ENCODE measurements at places on chromosomes 11 and 22. TPM values are rescaled to one million over a fixed set of nuclear protein-coding genes. Genes with fewer than 3 reads are reported as not detected.

Gene SYT12
- total RNA-seq = not detected

Gene PKDREJ
- total RNA-seq = not detected

GRCh38 chr11:62256281-62256680 lies 13.7 kb upstream of the SCGB2A2 start:
- DNase-seq = no peak
- no peak overlapping the region for H3K27ac ChIP-seq
- H3K4me1 ChIP-seq = no peaks in the 10 kb centered on the region
- H3K36me3 ChIP-seq = no peaks in the 10 kb centered on the region
- no peaks in the 10 kb centered on the region for H3K27me3 ChIP-seq

- no peaks in the 10 kb centered on the region for H3K27me3 ChIP-seq
- no peak overlapping the region for H3K27ac ChIP-seq
- H3K36me3 ChIP-seq = no peaks in the 10 kb centered on the region
Observed at GRCh38 chr22:47289336-47289985, 527.0 kb downstream of the TBC1D22A start.

Gene C11orf16
- total RNA-seq = not detected

Gene GALNT18
- not detected for total RNA-seq

DNA sequence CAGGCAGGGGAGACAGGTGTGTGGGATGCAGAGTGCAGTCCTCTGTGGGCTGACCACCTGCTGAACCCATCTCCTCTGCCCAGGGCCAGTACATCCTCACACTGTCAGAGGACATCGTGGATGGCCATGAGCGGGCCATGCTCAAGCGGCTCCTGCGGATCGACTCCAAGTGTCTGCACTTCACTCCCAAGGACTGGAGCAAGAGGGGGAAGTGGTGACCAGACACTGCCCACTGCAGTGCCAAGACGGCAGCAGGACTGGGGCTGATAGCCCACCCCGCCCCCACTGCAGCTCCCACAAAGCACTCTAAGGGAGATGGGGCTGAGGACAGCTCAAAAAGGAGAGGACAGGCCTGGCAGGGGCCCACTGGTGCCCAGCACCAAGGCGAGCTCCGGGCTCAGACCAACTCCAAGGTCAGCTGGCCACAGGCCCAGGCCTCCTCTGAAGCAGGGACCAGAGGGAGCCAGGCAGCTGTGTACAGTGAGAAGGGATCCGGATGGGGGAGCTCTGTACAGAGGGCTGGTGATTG lies 1.6 kb downstream of the RNASEH2C start:
- DNase-seq = no peak
- H3K4me3 ChIP-seq = peak overlapping the region; percentile 93
- no peaks in the 10 kb centered on the region for H3K27me3 ChIP-seq
- peaks cover 10% of the 10 kb centered on the region for H3K36me3 ChIP-seq

Gene BIRC3
- total RNA-seq = 0.52 TPM

GRCh38 chr11:119975561-119976152 lies 162.3 kb downstream of the TRIM29 start:
- no peaks in the 10 kb centered on the region for H3K36me3 ChIP-seq
- DNase-seq = no peak
- H3K27ac ChIP-seq = no peak overlapping the region
- no peak overlapping the region for H3K4me3 ChIP-seq

GRCh38 chr11:102010776-102011494 lies 36.3 kb upstream of the CFAP300 start:
- no peaks in the 10 kb centered on the region for H3K36me3 ChIP-seq
- no peak overlapping the region for H3K27ac ChIP-seq
- no peak overlapping the region for H3K4me3 ChIP-seq
- DNase-seq = no peak
- no peaks in the 10 kb centered on the region for H3K27me3 ChIP-seq

Gene SLC22A12
- total RNA-seq = not detected

GRCh38 chr11:15602785-15603567 lies 488.3 kb downstream of the INSC start:
- H3K4me3 ChIP-seq = no peak overlapping the region
- no peak for DNase-seq
- no peaks in the 10 kb centered on the region for H3K4me1 ChIP-seq
- H3K36me3 ChIP-seq = no peaks in the 10 kb centered on the region
- no peaks in the 10 kb centered on the region for H3K27me3 ChIP-seq
- no peak overlapping the region for H3K27ac ChIP-seq

DNA sequence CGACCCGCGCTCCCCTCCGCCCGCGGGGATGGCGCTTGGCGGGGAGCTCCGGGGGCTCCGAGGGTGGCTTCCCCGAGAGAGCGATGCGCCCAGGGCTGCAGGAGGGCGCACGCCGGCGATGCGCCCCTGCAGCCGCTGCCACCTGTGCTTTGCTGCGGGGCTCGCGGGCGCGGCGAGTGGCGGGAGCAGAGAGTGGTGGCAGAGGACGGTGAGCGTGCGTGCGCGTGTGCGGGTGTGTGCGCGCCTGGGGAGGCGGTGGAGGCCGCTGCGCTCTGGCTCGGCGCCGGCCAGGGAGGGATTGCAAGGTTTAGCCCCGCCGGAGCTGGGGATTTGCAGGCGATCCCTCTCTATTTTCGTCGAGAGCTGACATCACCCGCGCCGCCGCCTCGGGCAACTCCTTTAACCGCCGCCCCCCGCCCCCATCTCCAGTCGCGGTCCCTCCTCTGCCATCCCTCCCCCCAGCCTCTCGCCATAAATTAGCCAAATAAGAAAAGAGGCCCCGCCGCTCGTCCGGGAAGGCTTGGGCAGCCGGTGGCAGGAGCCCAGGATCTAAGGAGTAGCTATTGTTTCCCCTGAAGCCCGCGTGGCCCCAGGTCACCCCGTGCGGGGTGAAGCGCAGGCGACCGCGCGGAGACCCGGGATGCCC lies at the start of gene SLC1A2:
SLC1A2 (minus strand) TSS at position 375 of the 646 bp plus-strand sequence. CDS start 592 bp downstream, outside the sequence.
- H3K27me3 ChIP-seq = no peaks in the 10 kb centered on the region
- no peaks in the 10 kb centered on the region for H3K4me1 ChIP-seq
- no peak for DNase-seq
- H3K27ac ChIP-seq = no peak within 1 kb of the TSS
- no peaks in the 10 kb centered on the region for H3K36me3 ChIP-seq
- no peak within 1 kb of the TSS for H3K4me3 ChIP-seq

Gene TPBGL
- not detected for total RNA-seq

Gene MS4A6E
- total RNA-seq = not detected

Gene B3GAT3
- total RNA-seq = 43.5 TPM

GRCh38 chr22:22035771-22036314 lies 53.3 kb upstream of the TOP3B start:
- H3K27me3 ChIP-seq = no peaks in the 10 kb centered on the region
- DNase-seq = no peak
- H3K4me3 ChIP-seq = no peak overlapping the region
- no peaks in the 10 kb centered on the region for H3K36me3 ChIP-seq
- peak overlapping the region; percentile 97 for H3K27ac ChIP-seq

DNA sequence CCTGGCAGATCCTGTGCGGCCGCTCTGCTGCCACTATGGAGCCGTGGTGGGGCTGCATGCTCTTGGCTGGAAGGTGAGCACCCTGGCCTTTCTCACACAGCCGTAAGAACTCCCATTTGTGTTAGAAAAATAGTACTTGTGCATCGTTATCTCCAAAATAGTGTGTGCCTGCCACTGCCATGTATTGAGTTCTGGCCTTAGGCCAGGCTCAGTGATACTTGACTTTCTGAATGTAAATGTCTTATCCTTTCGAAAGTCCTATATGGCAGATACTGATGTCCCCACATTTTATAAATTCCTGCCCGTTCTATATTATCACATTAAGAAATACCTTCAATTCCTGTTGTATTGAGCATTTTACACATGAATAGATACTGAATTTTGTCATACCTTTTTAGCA lies 4.4 kb upstream of the TMEM179B start:
- no peaks in the 10 kb centered on the region for H3K27me3 ChIP-seq
- 0 out of 2 replicates have a peak, but pooled peaks cover 4% of the 10 kb centered on the region for H3K36me3 ChIP-seq
- no peak overlapping the region for H3K4me3 ChIP-seq

GRCh38 chr11:43996318-43996717 lies 51.5 kb upstream of the ACCSL start:
- H3K27ac ChIP-seq = no peak overlapping the region
- no peak overlapping the region for H3K4me3 ChIP-seq
- DNase-seq = no peak
- no peaks in the 10 kb centered on the region for H3K27me3 ChIP-seq
- no peaks in the 10 kb centered on the region for H3K36me3 ChIP-seq

DNA sequence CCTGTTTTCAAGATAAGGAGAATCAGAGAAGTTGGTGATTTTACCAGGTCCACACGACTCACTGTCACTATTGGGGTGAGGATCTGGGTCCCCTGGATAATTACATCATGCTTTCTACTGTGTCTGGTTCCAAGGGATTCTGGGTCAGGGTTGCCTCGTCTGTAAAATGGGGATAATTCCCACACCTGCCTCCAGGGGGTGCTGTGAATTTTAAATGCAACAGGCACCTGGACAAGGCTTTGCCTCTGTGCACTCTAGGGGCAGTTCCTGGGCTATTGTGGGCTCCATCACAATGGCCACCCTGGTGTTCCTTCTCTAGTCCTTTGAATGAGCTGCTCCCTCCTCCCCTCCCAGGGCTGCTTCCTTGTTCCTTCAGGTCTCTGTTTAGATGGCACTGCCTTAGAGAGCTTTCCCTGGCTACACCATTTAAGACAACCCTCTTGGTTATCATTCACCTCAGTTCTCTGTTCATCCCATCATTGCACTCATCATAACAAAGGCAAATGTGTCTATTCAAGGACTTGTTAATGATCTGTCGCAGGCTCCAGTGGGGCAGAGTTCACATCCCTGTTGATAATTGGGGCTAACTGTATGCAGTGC lies 178.6 kb downstream of the MIAT start:
- no peaks in the 10 kb centered on the region for H3K4me1 ChIP-seq
- no peak overlapping the region for H3K4me3 ChIP-seq
- H3K27me3 ChIP-seq = no peaks in the 10 kb centered on the region
- no peak overlapping the region for H3K27ac ChIP-seq
- H3K36me3 ChIP-seq = no peaks in the 10 kb centered on the region
- peak; percentile 84 for DNase-seq

GRCh38 chr11:77821349-77821851 lies 456 bp downstream of the AAMDC start:
- no peak for DNase-seq
- 0 out of 2 replicates have a peak, but pooled peaks cover 3% of the 10 kb centered on the region for H3K36me3 ChIP-seq
- H3K27ac ChIP-seq = no peak overlapping the region
- H3K4me1 ChIP-seq = peaks cover 34% of the 10 kb centered on the region

- H3K4me3 ChIP-seq = no peak overlapping the region
- no peaks in the 10 kb centered on the region for H3K27me3 ChIP-seq
- no peak for DNase-seq
Observed at GRCh38 chr22:27988704-27989103, 69.6 kb upstream of the PITPNB start.

GRCh38 chr11:75474878-75475766 lies 42.1 kb upstream of the KLHL35 start:
- H3K4me1 ChIP-seq = peaks cover 100% of the 10 kb centered on the region
- H3K4me3 ChIP-seq = no peak overlapping the region
- no peaks in the 10 kb centered on the region for H3K27me3 ChIP-seq
- peaks cover 25% of the 10 kb centered on the region for H3K36me3 ChIP-seq

- H3K27ac ChIP-seq = no peak overlapping the region
- H3K4me3 ChIP-seq = no peak overlapping the region
- no peaks in the 10 kb centered on the region for H3K4me1 ChIP-seq
- no peak for DNase-seq
Observed at GRCh38 chr11:112962579-112963367, 1.6 kb downstream of the NCAM1 start.

Gene FGF4
- not detected for total RNA-seq

Gene DLG2
- total RNA-seq = 6.9 TPM

GRCh38 chr11:87265979-87266378 lies 228.2 kb downstream of the TMEM135 start:
- DNase-seq = no peak
- no peaks in the 10 kb centered on the region for H3K36me3 ChIP-seq
- no peak overlapping the region for H3K4me3 ChIP-seq
- H3K4me1 ChIP-seq = peaks cover 10% of the 10 kb centered on the region
- no peaks in the 10 kb centered on the region for H3K27me3 ChIP-seq
- H3K27ac ChIP-seq = no peak overlapping the region

- H3K27ac ChIP-seq = no peak overlapping the region
- no peaks in the 10 kb centered on the region for H3K27me3 ChIP-seq
- no peak overlapping the region for H3K4me3 ChIP-seq
Observed at GRCh38 chr11:80521592-80521991, 1080.8 kb upstream of the TENM4 start.

Gene MPPED2
- total RNA-seq = not detected

DNA sequence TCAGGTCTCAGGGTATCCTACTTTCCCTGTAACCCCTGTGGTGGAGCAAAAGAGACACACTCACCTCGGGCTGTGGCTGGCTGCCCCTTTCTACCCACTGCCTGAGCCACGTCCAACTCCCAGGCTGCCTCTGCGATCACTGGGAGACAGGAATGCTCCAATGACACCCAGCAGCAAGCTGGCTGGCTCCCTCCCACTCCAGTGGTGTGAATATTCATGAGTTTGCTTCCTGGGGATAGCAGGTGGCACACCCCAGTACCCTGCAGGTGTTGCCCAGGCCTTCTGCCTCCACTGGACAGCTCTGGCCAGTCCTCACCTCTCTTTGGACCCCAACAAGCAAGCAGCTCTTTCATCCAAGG lies 9.7 kb downstream of the GAL3ST1 start:
- DNase-seq = no peak
- no peaks in the 10 kb centered on the region for H3K36me3 ChIP-seq
- no peaks in the 10 kb centered on the region for H3K27me3 ChIP-seq

- H3K4me1 ChIP-seq = 0 out of 2 replicates have a peak, but pooled peaks cover 4% of the 10 kb centered on the region
- DNase-seq = no peak
- H3K4me3 ChIP-seq = no peak overlapping the region
- no peak overlapping the region for H3K27ac ChIP-seq
Observed at GRCh38 chr11:131510662-131511061, 140.2 kb downstream of the NTM start.

DNA sequence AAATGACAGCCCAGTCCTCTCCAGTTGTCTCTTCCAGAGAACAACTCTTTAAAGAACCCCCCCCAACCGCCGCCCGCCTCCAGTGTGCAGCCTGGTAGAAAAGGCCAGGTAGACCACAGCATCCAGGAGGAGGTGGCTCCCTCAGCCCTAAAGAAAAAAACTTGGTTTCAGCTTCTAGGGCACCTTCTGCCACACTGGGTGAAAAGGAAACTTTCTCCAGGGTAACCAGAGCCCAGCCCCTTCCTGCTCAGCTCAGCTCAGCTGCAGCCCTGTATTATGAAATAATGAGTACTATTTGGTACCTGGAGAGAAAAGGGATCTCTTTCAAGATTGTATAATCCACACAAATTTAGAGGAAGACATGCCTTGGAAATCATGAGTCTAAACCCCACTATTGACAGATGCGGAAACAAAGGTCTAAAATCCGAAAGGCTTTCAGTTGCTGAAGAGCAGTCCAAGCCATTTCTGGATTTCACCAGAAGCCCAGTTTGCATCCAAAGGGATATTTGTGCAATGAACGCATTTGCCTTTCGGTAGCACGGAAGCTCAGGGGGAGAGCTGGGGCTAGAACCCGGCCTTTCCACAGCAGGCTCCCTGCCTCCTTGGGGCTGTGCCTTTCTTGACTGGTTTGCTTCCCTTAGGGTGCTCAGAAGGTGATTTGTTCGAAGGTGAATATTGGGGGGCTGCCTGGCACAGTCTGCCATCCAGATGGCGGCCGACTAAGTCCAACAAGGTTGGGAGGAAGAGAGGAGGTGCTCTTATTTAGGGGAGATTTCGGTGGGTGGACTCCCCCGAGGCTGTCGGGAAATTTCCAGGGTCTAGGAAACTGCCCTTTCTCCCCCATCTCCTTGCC lies 3.3 kb downstream of the FXYD6 start:
- H3K4me3 ChIP-seq = no peak overlapping the region
- H3K4me1 ChIP-seq = no peaks in the 10 kb centered on the region
- H3K27me3 ChIP-seq = no peaks in the 10 kb centered on the region
- H3K27ac ChIP-seq = no peak overlapping the region
- no peaks in the 10 kb centered on the region for H3K36me3 ChIP-seq
- no peak for DNase-seq

Measured in Karpas-422 (cell line).